Right atrium auricular region (tissue), 2 donors: ENCODE measurements at places on chromosomes 11 and 22.

GRCh38 chr11:108534274-108534882 lies 36.2 kb upstream of the POGLUT3 start:
- no peak for DNase-seq

DNA sequence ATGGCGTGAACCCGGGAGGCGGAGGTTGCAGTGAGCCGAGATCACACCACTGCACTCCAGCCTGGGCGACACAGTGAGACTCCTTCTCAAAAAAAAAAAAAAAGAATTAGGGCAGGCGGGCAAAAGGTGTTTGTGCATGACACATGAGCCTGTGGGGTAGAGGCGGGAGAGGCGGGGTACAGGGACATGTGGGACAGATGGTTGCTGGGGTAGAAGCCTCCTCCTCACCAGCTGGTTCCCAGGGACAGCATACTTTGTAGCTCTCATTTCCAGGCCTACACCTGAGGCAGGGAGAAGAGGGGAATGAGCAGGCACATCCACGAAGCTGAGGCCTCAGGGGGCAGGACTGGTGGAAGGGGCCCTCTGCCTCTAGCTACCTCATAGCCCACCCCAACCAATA lies 23.7 kb downstream of the YWHAH start:
- no peak for DNase-seq

DNA sequence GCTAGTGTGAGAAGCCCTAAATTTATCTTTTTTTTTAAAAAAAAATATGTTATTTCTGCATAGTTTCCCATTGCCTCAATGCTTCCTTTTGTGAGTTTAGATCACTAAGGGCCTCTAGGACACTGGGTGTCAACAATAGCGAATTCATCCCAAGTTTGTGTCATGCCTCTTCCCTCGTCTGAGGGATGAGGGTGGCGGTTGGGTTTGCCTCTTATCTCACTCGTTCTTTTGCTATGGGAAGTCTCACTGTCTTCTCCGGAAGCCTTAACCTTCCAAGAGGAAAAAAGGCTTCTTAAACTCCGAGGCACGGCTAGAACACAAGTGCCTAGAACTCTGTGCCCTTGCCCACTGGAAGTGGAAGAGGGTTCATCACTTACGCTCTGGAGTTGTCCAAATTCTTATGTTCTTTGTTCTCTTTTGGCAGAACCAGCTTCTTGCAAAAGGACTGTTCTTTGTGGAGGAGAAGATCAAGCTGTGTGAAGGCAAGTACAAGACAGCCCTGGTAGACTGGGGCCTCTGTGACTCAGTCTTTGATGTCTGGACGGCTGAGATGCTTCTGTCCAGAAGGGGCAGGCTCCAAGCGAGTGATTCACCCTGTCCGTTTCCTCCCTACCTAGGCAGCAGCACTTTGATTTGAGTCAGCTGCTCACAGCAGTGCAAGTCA lies 78.5 kb downstream of the TRAF6 start:
- peak; percentile 87 for DNase-seq

DNA sequence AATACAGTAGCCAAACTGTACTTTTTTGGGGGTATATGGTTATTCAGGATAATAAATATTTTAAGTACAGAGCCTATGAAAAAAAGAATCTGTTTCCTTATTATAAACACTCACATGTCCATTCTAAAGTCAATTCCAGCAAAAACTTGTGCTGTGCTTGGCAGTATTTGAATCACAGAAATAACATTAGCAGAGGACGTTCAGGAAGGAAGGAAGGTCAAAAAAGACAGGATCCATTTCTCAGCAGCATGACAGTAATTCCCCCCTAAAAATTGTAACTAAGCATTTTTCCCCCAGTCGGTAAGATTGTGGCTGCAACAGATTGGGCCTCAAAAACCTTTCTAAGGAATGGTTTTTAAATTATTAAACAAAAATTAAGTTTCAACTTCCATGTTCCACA lies 124.8 kb downstream of the ATG16L2 start:
- DNase-seq, result no peak

GRCh38 chr22:17830043-17830961 lies 56.0 kb upstream of the BID start:
- DNase-seq, result peak; percentile 90
